ENCODE measurements at places on chromosomes 4 and X.
A peak's percentile ranks its signal among the peaks of the same experiment; 100 is the strongest.

DNA sequence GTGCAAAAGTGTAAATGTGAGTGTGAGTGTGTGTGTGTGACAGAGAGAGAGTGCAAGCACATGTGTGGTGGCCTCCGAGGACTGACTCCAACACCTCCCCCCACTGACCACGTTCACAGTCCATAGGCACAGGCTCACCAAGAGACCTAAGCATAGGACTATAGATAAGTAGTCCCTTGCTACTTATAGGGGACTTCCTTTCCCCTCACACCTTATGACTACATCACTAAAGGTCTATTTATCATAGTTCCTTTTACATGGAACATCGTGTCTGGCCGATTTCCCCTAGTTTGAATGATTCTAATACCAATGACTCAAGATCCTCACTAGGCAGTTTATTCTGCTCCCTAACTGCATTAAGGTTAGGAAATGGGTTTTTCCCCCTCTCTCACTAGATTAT, 17.8 kb downstream of the FRMPD3 start:
- no peak for DNase-seq

DNA sequence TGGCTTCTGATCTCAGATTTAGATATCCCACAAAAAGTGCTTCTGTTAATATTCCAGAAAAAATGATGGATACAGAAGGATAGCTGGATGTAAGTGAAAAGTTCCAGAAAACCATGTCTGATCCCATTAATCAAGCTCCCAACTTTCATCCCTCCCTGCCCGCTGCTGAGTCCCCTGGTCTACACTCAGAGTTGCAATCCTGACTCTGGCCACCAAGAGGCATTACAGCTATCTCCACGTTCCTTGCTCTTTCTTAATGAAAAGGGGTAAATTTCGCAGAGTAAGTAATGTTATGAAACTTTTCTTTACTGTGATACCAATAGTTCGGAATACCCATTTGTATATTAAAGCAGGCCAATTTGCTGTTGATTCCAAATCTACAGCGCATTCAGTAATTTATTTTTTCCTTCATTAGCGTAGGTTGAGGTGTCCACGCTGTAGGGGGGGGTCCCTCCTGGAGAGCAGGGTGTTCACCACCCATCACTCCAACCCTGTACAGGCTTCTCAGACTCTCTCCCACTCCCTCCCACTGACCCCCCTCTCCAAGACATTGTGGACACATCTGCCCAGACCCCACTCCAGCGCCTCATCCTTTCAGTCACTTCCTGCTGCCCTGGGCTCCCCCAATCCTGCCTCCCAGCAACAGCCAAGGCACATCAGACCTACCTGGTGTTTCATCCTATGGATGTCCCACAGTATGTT, 55.1 kb downstream of the RAB40A start:
- peak; percentile 28 for DNase-seq

- DNase-seq = peak; percentile 57
Measured at GRCh38 chr4:105924341-105924740, 29.1 kb downstream of the NPNT start.

- no peak for DNase-seq
Measured at GRCh38 chrX:56057325-56057724, 174.8 kb upstream of the KLF8 start.

DNA sequence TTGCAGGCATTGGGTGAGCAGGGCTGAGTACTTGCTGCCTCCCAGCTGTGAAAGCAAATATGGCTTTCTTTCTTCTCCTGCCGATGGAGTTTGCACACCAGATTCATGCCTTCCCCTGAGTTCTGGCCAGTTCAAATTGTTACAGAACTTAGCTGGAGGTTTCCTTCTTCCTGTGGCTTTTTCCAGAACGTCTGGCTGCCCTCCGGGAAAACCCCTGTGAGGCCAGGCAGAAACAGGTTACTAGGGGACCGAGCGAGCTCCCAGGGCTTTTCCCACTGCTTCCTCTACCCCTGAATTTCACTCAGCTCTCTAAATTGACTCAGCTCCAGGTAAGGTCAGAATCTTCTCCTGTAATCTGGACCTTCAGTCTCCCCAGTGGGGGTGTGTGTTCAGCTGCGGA, 482.4 kb downstream of the C4orf33 start:
- DNase-seq = no peak

- DNase-seq = no peak
Measured at GRCh38 chrX:16196829-16197228, 29.5 kb downstream of the MAGEB17 start.

- no peak for DNase-seq
Measured at GRCh38 chrX:134000260-134001245, 15.2 kb upstream of the GPC3 start.

- no peak for DNase-seq
Measured at GRCh38 chrX:26670521-26670920, 454.6 kb downstream of the MAGEB5 start.

- no peak for DNase-seq
Measured at GRCh38 chr4:65737672-65738071, 67.4 kb upstream of the EPHA5 start.

- DNase-seq = no peak
Measured at GRCh38 chr4:145823743-145824142, 114.9 kb downstream of the ZNF827 start.
